ENCODE measurements at places on chromosomes 7 and 10.

GRCh38 chr7:108156897-108157605, 26.9 kb upstream of the LAMB4 start:
- DNase-seq, result no peak

DNA sequence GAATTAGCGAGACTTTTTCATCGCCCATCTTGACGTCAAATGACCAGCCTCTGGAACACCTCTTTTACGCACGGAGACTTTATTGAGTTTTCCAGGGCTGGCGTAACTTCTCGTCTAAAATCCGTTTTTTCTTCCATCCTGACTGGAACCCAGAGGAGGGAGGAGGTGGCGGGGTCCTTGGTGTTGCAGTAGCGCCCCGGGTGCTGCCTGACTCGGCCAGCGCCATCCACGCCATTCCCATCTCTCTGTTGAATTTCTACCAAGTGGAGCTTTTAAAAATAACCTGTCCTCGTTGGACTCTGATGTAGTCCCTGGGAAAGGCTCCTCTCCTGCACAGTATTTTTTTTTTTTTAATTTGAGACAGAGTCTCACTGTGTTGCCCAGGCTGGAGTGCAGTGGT, 155.9 kb downstream of the RGS10 start:
- DNase-seq, result no peak

DNA sequence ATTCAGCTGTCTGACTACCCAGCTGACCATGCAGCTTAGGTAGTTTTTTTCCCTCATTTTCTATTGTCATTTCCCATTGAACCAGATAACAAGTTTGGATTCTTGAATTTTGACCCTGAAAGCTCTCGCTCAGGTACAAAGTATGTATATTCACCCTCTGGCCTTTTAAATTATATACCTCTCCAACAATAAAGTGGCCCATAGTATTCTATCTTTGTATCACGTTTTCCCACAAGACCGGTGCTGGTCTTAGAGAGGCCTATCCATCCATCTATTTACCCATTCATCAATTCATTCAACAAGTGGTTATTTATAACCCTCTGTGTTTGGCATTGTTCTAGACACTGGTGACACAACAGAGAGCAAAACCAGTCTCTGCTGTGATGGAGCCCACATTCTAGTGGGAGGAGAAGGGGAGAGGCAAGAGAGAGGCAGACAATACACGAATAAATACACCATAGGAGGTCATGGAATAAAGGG, 35.2 kb upstream of the NPSR1 start:
- DNase-seq, result no peak

DNA sequence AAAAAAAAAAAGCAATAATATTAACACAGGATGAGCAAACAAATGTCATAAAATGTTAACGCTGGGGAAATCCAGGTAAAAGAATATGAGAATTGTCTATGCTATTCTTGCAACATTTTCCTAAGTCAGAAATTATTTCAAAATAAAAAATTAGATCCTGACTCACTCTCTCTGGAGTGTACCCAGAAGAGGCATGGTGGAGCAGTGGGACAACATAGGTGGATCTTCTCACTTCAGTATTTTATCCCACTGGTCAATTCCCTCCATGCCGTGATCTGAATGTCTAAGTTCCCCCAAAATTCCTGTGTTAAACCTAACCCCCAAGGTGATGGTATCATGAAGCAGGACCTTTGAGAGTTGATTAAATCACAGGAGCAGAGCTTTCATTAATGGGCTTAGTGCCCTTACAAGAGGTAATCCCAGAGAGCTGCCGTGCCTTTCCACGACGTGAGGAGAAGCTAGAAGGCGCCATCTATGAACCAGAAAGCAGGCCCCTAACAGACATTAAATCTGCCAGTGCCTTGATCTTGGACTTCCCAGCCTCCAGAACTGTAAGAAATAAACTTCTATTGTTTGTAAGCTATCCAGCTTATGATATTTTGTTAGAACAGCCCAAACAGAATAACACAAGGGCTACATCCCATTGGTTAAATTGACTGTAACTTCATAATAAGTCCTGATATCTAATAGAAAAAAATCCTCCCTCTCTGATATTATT, 35.2 kb downstream of the USP6NL start:
- DNase-seq, result no peak

DNA sequence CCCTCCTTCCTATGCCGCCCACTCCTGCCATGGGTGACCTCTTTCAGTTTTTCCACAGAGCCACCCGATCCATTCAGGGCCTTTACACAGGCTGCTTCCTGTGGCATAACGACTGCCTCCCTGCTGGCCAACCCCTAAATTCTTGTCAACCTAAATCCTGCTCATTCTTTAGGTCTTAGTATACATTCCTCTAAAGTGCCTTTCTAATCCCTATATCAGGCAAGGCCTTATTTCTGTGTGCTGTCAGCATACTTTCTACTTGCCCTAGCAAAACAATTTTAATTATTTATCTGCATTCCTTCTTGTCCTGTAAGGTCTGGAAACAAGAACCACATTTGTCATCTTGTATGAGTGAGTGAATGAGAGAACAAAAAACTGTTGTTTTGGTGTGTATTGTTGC, 132.4 kb downstream of the DNAH11 start:
- DNase-seq, result no peak

DNA sequence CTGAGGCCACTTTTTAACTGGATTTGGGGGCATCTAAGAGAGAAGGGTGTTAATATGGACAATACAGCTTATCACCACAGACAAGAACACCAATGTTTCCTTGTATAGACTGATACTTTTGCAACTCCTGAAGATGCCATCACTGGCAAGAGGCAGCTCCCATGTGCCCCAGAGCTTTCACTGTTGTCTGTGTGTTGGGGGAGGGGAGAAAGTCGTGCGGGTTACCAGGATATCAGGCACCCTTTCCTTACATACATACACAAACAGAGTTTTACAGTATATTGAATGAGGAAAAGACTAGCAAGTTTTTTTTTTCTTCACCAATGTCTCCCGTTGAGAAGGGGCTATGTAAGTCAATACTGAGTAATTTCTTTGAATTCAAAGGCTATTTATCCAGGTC, 4.1 kb upstream of the DLX6 start:
- no peak for DNase-seq

- DNase-seq, result no peak
Measured at GRCh38 chr7:121071132-121071531, 82.6 kb downstream of the CPED1 start.

GRCh38 chr7:86953219-86953618, 106.2 kb downstream of the ELAPOR2 start:
- no peak for DNase-seq

- no peak for DNase-seq
Measured at GRCh38 chr10:49089557-49090188, 25.6 kb downstream of the VSTM4 start.

DNA sequence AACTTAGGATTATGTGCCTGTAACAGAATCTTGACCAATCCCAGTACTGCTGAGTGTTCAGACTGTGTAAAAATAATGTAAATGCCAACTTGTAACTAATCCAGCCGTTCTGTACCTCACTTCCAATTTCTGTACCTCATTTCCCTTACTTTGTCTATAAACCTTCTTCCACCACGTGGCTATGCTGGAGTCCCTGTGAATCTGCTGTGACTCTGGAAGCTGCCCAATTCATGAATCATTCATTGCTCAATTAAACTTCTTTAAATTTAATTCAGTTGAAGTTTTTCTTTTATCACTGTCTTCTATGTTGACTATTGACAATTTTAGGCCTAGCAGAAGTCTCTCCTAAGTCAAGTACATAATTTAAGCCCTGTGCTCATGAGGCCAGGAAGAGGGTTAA, 215.3 kb upstream of the RHOBTB1 start:
- no peak for DNase-seq

GRCh38 chr10:74969530-74969929, 141.9 kb upstream of the SAMD8 start:
- no peak for DNase-seq

DNA sequence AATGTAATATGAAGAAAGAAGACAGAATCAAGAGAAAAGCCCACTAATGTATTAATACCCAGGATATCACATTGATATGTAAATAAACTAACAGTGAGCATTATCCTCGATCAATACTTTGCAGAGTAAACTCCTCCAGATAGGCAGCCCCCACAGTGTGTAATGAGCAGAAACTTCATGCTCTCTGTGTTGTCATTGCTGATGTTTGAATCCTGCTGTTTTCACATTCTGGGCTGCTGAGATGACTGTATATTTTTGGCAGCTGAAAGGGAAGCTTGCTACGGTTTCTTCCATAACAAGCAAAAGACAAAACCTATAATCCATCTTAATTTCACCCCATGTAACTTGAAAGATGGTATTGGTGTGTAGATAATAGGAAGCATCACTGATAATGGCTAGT, 15.3 kb upstream of the THSD7A start:
- DNase-seq, result no peak

- no peak for DNase-seq
Measured at GRCh38 chr10:77189520-77189919, 448.1 kb downstream of the KCNMA1 start.
